ENCODE measurements at places on chromosomes 4 and X.

GRCh38 chrX:155094468-155095061, 23.3 kb downstream of the BRCC3 start:
- DNase-seq = peak; percentile 30

- no peak for DNase-seq
Observed at GRCh38 chrX:12434493-12434892, 296.2 kb downstream of the FRMPD4 start.

- DNase-seq = no peak
Observed at GRCh38 chr4:104163820-104164219, 330.9 kb downstream of the CXXC4 start.

- no peak for DNase-seq
Observed at GRCh38 chrX:106249706-106250379, 81.7 kb downstream of the PWWP3B start.

DNA sequence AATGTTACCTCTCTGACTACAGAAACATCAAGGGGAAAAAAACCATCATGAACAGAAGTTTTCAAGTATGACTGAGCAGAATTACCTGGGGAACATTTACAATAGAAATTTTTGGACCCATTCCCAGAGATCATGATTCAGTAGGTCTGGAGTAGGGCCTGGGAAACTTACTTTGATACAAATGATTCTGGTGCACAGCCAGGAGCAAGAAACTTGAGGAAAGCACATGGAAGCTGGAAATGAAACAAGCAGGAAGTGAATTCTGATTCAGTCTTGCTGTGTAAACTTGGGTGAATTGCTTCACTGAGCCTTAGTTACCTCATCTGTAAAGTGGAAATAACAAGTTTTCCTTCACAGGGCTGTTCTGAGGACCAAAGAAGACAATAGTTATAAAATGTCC, 192.5 kb upstream of the TAPT1 start:
- DNase-seq = no peak

- DNase-seq = no peak
Observed at GRCh38 chr4:64857815-64858214, 448.6 kb upstream of the TECRL start.

DNA sequence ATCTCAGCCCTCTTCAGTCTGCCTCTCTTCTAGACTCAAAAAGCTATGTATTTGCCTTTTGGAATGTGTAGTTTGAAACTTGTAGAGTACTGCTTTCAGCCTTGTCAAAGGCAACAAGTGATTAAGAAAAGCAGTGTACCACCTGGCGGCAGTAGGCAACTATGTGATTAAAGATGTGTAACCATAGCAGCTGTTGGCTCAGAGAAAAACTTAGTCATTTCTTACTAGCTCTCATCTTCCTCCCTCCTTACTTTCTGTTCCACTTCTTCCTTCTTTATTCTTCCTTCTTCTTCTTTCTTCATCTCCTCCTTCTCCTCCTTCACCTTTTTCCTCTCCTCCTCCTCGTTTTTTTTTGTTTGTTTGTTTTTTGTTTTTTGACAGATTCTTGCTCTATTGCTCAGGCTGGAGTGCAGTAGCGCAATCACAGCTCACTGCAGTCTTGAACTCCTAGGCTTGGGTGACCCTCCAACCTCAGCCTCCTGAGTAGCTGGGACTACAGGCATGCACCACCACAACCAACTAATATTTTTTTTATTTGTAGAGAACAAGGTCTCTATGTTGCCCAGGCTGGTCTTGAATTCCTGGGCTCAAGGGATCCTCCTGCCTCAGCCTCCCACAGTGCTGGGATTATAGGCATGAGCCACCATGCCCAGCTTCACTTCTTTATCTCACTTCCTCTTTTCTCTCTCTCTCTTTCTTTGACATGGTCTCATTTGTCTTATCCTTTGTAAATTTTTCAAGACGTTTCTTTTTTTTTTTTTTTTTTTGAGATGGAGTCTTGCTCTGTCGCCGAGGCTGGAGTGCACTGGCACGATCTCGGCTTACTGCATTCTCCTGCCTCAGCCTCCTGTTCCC, 32.6 kb downstream of the ABHD18 start:
- no peak for DNase-seq

GRCh38 chr4:138961129-138961528, 54.5 kb upstream of the NOCT start:
- no peak for DNase-seq

GRCh38 chr4:21211846-21212245, 511.6 kb downstream of the PACRGL start:
- no peak for DNase-seq

- no peak for DNase-seq
Observed at GRCh38 chr4:46266106-46266505, 123.8 kb downstream of the GABRA2 start.

GRCh38 chrX:42934020-42934726, 156.2 kb upstream of the PPP1R2C start:
- peak; percentile 81 for DNase-seq

DNA sequence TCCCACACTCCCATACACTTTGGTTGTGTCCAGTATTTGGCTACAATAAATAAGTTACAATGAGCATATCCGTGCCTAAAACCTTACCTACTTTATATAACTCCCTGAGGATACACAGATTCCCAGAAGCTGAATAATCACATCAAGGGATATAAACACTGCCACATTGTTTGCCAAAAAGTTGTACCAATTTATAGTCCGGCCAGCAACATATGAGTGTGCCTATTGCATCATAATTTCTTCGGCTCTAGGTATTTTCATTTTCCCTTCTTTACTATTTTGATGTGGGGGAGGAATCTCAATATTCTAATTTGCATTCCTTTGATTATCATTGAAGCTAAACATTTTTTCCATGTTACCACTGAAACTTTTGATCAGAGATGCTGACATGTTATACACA, 146.4 kb downstream of the PCDH19 start:
- no peak for DNase-seq

- DNase-seq = no peak
Observed at GRCh38 chr4:130808492-130808891, 1712.5 kb downstream of the C4orf33 start.

GRCh38 chrX:21756785-21757529, 959 bp downstream of the SMPX start:
- DNase-seq = no peak

DNA sequence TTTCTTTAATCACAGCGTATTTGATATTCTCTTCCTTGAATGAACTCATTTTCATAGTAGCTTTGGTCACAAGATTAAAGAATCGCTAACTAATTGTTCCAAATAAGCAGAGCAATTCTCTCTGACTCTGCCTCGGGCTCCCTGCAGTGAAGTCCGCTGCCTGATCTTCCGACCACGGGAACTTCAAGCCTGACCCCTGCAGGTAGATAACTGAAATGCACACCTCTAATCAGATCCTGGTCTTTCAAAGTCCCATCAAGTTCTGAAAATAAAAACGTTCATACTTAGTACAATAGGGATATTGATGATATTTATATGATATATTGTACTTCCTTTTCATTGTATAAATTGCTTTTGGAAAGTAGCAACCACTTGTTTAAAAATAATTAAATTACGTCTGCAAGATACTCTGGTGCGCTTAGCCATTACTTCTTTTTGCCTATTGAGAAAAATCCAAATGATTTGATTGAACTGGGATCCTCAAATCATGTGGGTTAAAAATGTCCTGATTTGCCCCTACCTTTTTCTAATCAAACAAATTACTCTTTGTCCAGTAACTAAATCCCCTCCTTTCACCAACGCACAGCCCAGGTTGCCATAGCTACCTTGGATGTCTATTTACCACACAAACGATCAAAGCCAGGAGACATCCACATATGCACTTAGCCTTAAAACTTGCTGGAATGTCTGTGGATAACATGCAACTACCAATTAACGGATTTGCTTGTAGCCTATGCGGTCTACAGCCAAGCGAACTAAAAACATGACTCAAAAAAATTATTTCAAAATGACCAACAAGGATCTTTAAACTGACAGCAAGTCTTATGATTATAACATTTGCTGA, 4.2 kb downstream of the MID1 start:
- DNase-seq = peak; percentile 9

GRCh38 chrX:143476751-143477150, 40.5 kb downstream of the SPANXN3 start:
- no peak for DNase-seq

DNA sequence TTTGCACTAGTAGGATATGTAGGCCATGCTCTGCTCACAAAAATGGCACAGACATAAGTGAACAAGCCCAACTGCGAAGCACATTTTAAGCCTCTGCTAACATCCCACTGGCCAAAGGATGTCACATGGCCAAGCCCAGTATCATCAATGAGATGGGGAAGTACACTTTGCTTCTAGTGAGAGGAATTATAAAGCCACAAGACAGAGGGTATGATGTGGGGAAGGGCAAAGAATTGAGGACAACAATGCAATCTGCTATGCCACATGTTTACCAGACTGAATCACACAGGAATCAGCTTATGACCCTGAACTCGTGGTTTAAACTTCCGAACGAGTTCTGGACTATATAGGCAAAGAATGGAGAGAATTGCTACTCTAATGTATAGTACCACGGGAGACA, 39.1 kb downstream of the SUPT20HL1 start:
- DNase-seq = no peak

DNA sequence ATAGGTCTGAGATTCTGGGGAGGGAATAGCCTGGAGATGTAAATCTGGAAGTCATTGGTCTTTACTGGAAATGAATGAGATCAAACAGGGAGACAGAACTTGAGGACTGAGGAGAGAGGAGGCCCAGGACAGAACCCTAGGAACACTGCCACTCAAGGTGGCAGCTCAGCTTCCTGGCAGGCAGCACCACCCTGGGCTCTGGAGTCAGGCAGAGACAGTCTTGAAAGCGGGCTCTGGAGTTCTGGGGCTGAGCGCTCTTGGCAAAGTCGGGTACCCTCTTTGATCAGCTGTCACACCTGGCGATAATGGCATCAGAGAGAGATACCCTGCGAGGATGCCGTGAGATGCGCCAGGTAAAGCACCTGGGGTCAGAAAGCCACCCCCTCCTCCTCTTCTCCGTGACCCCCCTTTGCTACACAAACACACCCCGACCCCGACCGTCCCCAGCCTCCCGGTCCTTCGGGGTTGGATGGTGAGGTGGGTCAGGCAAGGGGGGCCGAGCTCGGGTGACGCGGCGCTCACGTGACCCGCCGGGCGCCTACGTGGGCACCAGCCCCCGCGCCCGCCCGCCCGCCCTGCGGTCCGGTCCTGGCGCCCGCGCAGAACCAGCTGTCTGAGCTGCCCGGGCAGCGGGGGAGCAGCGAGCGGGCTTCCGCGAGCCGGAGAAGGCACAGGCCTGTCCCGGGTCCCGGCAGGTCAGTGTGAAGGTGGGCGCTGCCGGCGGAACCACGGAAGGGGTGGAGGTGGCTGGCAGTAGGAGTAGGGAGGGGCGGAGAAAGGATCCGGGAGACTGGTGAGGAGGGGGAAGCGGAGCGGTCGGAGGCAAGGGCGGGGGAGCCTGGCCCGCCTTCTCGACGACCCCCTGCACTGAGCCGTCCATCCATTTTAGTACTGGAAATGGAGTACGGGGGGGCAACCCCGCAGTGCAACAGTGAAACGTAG, at the start of gene TCEAL3:
Gene TCEAL3, plus strand, starts transcription at position 600 of the 942 bp plus-strand sequence. CDS start 1,102 bp downstream, outside the sequence.
- peak; percentile 39 for DNase-seq

GRCh38 chr4:78691334-78691754, 84.8 kb upstream of the BMP2K start:
- DNase-seq = no peak

GRCh38 chrX:103488332-103488731, 31.0 kb downstream of the RAB40A start:
- DNase-seq = no peak

GRCh38 chrX:8345473-8345872, 119.2 kb upstream of the VCX3B start:
- no peak for DNase-seq

DNA sequence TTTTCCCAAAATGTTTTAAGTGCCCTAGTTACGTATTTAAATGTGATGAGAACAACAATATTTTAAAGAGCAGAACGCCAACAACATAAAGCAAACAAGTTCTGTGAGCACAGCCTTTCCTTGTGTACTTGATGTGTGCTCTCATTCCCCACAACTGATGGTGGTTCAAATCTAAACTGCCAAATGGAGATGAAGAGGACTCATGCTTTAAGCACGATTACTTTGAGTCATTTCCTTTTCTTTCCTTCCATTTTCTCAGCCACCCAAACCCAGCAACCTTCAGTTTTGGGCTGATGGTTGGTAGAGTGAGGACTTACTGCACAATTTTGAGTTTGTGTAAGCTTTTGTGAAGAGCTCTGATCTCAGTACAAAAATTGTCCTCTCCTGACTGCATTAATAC, 1.7 kb downstream of the NSD2 start:
- DNase-seq = peak; percentile 33

- DNase-seq = no peak
Observed at GRCh38 chrX:68757331-68757730, 71.5 kb upstream of the EFNB1 start.

DNA sequence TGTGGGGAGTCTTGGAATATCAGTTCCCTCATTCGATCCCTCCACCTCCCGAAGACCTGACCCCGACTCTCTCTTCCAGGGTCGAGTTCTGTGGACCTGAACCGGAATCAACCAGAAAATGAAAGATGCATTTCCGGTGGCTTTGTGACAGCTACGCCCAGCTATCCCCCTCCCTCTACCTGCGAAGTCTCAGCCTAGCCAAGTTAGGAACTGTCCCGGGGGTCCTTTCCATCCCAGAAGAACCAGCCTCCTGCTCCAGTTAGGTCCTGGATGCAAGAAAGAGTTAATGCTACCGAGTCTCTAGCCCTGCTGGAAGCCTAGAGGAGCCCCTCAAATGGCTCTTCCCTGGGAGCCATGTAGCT, 13.4 kb upstream of the ETDC start:
- no peak for DNase-seq

- DNase-seq = no peak
Observed at GRCh38 chrX:101220662-101221260, 1.2 kb downstream of the DRP2 start.

DNA sequence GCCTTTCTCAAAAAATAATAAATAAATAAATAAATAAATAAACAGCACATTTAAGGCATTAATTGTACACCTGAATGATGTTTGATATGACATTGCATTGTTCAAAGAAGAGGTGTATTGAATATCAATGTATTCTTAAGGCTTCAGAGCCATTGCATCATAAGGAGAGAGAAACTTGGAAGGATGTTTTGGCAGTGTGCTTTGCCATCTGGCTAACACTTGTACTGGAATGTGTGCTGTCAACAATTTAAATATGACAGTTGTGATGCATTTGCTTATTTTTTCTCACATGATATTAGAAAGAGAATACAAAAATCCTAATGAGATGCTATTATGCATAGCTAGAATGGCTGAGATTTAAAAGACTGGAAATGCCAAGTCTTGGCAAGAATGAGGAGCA, 67.8 kb downstream of the FAM133A start:
- no peak for DNase-seq

DNA sequence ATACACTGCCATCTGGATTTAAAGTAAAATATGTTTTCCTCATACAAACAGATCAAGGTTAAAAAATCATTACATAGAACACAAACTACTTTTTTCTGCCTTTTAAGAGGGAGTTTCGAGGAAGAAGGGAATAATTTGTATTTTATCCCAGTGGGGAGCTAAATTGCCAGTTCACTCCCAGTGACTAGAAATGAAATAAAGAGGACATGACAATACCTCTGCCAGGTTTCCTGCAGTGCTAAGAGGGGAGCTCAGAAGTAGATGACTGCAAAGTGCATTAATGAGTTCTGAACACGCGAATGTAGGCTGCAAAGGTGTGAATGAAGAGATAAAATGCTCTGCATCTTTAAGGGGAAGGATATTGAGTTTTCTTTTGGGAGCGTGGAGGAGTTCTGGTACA, 69.7 kb downstream of the SRPX start:
- no peak for DNase-seq

Measured in DND-41 (cell line).